GM20000 (cell line): ENCODE measurements at places on chromosomes 3 and 15.

- DNase-seq = no peak
Observed at GRCh38 chr3:113629584-113630421, 66.6 kb downstream of the USF3 start.

- no peak for DNase-seq
Observed at GRCh38 chr3:85244519-85244918, 285.7 kb downstream of the CADM2 start.

DNA sequence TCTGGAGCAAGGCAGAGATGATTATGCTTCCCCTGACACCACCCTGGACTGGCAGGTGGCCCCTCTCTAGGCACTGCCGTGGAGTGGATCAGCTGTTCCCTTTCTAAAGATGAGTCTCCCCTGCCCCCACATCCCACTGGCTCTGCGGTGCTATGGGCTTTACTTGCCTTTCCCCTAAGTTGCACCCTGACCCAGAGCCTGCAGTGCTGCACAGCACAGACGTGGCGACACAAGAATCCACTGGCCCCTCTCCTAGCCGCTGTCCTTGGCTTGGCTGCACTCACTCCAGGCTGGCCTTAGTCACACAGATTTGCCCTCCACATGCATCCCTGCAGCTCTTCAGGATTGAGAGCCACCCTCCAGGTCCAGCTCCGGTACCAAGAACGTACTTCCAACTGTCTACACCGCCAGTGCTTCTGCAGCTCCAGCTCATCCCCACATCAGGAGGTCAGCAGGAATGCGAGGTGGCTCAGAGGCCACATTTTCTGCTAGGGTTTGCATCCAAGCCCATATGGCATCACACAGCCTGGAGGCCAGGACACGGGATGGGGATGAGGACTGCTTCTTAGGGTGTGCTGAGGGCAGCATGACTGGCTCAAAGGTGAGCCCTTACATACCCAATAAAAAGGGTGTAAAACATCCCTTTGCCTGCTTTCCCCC lies 82.4 kb upstream of the RASGRF1 start:
- no peak for DNase-seq

DNA sequence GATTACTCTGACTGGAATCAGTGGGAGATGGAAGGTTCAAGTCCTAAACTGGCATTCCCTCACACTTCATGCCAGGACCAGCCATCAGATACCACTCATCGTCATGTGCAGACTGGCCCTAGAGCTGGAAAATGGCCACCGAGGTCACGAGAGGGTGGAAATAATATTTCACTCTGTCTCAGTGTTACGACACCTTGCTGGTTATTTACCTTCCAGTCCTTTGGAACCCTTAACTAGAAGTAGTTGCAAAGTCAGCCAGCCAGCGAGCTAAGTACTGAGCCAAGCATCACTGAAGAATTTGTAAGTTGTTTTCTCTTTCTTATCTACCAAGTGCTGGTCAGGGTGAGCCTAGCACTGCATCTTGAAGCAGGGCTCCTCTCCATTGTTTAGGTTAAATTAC lies 309.9 kb upstream of the RASGRP1 start:
- no peak for DNase-seq
